ENCODE measurements at places on chromosomes 5 and 9.

DNA sequence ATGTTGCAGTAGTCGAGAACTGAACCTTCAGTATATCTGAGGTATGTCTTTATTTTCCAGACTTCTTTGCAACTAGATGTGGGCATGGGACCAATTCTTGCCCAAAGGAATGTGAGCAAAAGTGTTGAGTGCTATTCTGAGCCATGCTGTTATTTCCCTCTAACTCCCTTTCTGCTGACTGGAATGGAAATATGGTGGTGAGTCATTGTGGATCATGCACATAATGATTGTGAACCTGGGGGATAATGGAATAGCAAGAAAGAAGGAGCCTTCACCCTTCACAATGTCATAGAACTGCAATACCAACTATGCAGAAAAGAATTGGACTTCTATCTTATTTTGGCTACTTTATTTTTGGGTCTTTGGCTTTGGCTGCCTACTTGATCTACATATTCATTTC lies 10.3 kb upstream of the DOCK2 start:
- peak; percentile 77 for DNase-seq

- DNase-seq, result no peak
Measured at GRCh38 chr9:97640325-97640724, 6.7 kb downstream of the NCBP1 start.

DNA sequence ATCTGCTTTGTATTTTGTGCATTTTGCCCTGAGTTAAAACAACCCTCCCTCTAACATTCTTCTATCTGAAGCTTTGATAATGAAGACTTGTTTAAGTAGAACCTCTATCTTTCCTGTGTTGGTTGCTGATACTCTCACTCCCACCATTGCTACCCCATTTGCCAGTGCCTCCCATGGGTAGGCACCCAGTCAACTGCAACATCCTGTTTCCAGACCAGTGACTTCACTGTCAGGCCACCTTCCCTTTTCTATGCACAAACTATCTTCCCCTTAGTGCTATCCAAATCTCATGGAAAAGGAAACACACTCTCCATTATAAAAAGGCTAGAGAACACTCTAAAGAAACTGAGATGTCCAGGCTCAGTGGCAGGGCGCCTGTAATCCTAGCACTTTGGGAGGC lies 5.6 kb upstream of the IARS1 start:
- no peak for DNase-seq

GRCh38 chr5:174872271-174872670 lies 147.9 kb downstream of the MSX2 start:
- no peak for DNase-seq

DNA sequence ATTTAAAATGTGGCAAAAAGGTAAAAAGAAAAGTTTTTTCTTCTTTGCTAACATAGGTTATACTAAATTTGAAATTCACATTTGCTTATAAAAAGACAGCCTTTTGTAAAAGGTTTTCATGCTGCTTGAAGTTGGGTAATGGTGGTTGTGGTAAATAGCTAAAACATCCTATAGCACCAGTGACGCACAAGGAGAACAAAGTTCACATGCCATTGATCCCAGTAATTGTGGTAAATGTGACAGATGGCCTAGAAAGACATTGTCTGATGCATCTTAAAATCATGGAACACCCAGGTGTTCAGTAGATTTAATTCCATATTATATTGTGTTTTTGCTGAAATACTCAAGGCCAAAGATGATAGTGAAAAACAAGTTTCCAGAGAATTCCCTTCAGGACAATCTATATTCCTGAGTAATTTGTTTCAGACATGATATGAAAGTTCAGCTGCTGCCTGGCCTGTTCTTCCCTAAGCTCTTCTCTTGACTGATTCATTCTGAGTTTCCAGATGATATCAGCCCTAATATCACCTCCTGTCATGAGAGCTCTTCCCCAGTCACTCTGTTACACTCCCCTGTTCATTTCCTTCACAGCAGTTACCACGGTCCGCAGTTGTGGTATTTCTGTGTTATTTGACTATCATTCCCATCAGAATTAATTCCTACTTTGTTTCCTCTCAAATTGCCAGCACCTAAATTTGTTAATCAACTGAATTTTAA lies 4.6 kb upstream of the FBXL17 start:
- DNase-seq, result no peak

- peak; percentile 93 for DNase-seq
Measured at GRCh38 chr5:33049842-33050241, 338.7 kb downstream of the NPR3 start.

GRCh38 chr9:36873247-36873875 lies 160.7 kb downstream of the PAX5 start:
- peak; percentile 20 for DNase-seq

- DNase-seq, result no peak
Measured at GRCh38 chr5:64566310-64566916, 60.6 kb downstream of the RGS7BP start.

- no peak for DNase-seq
Measured at GRCh38 chr5:164132358-164132757, 626.9 kb downstream of the MAT2B start.

GRCh38 chr9:87063246-87063645 lies 115.9 kb upstream of the GAS1 start:
- no peak for DNase-seq

DNA sequence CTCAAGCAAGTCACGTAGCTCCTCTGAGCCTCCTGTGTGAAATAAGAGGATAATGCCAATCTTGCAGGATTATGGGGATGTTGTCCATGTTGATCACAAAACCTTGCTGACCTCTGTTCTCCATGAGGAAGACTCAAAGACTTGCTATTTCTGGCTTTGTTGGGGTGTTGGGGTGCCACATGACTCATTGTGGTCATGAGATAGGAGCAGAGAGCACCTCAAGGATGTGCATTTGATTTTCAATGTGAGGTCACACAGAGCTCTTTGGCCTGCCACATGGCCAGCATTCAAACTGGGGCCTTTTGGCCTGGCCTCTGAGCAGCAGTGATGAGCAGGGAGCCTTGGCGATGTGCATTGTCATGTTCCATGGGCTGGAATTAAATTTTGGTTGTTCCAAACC lies 380.3 kb downstream of the GADD45G start:
- DNase-seq, result no peak

GRCh38 chr5:166166071-166166470 lies 2125.4 kb upstream of the WWC1 start:
- DNase-seq, result no peak

DNA sequence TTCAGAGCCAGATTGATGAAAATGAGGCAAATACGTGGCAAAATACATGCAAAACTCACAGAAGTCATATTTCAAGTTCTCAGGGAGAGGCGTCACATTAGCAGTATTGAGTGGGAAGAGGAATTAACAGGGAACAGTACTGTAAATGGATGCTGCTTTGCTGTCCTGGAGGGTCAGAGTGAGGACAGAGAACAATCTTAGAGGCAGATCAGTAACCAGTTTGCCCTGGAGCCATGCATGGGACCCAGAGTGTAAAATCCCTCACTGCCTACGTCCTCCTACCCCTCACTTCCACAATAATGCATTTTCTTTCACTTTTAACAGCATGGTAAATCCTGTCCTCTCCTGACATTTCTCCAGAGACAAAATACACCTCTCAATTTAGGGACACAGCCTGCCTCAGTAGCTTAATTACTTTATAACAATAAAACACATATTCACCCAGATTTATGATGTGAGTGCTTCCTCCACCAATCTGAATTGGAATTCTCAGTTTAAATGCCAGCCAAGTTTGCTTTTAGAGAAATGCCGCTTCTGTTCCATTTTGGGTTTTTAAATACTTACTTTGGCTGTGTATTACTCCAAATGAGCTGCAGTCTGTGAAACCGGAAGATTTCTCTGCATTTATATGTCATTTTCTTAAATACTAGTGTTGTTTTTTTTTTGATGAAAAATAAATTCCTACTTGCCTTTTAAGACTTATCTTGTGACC lies 70.0 kb downstream of the LMNB1 start:
- DNase-seq, result no peak

DNA sequence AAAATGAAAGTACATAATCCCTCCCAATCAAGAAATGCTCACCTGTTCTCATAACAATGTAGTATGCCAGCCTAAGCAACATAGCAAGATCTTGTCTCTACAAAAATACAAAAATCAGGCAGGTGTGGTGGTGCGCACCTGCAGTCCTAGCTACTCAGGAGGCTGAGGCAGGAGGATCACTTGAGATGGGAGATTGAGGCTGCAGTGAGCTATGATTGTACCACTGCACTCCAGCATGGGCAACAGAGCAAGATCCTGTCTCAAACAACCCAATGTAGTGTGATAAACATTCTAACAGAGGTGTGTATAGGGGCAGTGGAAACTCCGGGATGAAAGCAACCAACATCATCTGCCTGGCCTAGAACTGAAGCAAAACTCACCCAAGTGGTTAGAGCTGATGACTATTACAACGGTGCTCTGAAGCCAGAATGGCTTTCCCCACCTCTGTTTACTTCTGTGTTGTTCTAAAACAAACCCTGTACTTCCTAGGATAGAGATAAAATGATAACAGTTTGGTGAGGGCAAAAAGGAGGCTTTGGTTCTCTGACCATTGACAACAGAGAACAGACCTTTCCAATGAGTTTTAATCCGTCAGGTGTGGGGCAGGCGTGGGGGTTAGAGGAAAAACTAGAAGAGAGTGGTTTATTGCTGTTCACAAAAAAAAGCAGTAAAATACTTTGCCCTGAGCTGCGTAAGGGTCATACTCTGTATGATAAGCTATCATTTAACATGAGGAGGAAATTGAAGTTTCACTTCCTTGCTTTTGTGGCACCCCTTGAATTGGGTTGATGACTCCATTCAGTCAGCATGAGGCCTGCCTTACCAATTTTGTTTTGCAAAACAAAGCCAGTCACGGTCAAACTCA lies 18.9 kb downstream of the WNT8A start:
- DNase-seq, result no peak

DNA sequence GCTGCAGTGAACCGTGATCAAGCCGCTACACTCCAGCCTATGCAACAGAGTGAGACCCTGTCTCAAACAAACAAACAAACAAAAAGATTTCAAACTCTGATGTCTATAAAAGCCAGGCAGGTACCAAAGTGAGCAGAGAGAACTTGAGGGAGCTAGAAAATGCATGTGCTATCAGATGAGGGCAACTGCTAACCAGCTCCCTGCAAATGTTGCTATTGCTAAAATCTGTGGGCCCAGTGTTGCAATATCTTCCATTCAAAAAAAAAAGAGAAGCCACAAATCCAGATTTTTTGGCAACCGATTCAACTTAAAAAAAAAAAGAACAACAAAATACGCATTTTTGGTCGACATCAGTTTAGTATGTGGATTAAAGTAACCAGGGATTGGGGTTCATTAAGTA lies 5.5 kb downstream of the UBE2D2 start:
- DNase-seq, result no peak

- DNase-seq, result no peak
Measured at GRCh38 chr9:123268199-123268464, 254 bp downstream of the STRBP start.

- DNase-seq, result no peak
Measured at GRCh38 chr5:125602184-125602583, 821.0 kb upstream of the GRAMD2B start.

DNA sequence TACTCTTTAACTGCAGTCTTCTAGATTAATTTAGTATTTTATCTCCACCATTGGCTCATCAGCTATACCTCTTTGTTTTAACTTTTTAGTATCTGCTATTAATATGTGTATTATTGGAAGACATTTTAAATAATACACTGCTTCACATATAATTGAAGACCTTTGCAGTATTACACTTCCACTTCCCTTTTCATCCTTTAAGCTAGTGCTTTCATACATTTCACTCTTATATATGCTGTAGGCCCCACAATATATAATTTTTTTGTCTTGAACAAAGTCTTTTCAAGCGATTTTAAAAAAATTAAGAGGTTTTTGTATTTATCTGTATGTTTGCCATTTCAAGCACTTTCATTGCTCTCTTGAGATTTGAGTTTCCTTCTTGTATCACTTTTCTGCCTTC lies 8.6 kb upstream of the LPCAT1 start:
- DNase-seq, result no peak

DNA sequence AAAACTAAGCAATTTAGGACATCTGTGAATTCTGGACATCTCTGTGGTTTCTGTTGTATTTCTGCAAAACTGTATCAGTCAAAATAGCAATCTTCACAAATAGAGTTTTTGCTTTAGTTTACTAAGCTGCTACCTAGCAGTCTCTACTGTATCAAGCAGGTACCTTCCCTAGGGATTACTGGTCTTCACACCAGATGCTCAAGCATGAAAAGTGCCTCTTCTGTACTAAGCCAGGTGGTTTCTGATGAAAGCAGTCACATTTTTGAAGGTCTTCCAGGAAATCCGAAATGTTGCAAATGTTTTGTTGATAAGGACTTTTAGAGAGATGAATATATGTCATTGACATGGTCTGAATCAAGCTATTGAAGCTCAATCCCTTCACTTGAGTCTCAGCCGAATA lies 540.0 kb downstream of the KCTD16 start:
- DNase-seq, result no peak

- DNase-seq, result no peak
Measured at GRCh38 chr9:114503522-114504340, 1.5 kb downstream of the WHRN start.

GRCh38 chr9:134544388-134545214 lies 97.0 kb upstream of the COL5A1 start:
- peak; percentile 24 for DNase-seq

GRCh38 chr9:92480291-92480771 lies 2.0 kb downstream of the ASPN start:
- no peak for DNase-seq

- no peak for DNase-seq
Measured at GRCh38 chr5:158840193-158840592, 259.5 kb downstream of the EBF1 start.

DNA sequence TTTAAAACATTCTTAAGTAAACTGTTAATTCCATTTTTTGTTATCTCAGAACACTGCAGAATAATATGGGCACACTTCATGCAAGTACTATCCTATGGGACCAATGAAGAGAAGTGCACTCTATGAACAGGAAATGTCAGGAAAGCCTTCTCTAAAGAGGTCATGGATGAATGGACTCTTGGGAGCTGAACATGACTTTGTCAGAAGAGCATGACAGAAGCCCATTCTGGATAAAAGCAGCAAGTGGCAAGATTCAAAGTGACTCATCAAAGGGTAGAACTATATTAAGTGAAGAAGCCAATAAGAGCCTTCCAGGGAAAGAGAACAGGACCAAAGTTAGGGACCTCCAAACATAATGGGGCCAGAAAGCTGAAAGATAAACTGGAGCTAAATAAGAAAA lies 94.0 kb downstream of the RAPGEF6 start:
- DNase-seq, result no peak

GRCh38 chr9:138122201-138122600 lies 244.6 kb downstream of the CACNA1B start:
- DNase-seq, result no peak

GRCh38 chr5:165232509-165233028 lies 1727.2 kb downstream of the MAT2B start:
- no peak for DNase-seq

GRCh38 chr9:116271991-116272390 lies 118.4 kb downstream of the PAPPA start:
- no peak for DNase-seq
